ENCODE measurements at places on chromosomes 11 and 22. TPM values are rescaled to one million over a fixed set of nuclear protein-coding genes. Genes with fewer than 3 reads are reported as not detected.

DNA sequence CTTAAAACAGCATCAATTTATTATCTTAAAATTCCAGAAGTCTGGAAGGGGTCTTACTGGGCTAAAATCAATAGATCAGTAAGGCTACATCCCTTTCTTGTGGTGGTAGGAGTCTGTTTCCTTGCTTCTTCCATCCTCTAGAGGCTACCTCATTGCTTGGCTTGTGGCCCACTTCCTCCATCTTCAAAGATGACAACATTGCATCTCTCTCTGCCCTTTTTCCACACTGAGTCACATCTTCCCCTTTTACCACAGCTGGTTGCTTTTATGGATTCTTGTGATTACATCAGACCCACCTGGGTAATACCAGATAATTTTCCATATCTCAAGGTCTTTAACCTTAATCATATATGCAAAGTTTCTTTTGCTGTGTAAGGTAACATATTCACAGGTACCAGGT lies 60.9 kb downstream of the GRIA4 start:
- DNase-seq = no peak

Gene DNAJC4
- 47.0 TPM for total RNA-seq

- DNase-seq = no peak
Measured at GRCh38 chr11:132631989-132632388, 900.3 kb downstream of the OPCML start.

DNA sequence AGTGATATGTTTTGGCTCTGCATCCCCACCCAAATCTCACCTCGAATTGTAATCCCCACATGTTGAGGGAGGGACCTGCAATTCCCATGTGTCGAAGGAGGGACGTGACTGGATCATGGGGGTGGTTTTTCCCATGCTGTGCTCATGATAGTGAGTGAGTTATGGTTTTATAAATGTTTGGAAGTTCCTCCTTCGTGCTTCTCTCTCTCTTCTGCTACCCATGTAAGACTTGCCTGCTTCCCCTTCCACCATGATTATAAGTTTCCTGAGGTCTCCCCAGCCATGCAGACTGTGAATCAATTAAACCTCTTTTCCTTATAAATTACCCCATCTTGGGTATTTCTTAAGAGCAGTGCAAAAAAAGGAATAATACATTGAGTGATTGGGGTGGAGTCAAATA lies 7.3 kb upstream of the CEP295 start:
- DNase-seq = no peak

- DNase-seq = no peak
Measured at GRCh38 chr11:60625262-60625661, 74.2 kb upstream of the MS4A8 start.

Gene KCNJ11
- total RNA-seq = 1.00 TPM

DNA sequence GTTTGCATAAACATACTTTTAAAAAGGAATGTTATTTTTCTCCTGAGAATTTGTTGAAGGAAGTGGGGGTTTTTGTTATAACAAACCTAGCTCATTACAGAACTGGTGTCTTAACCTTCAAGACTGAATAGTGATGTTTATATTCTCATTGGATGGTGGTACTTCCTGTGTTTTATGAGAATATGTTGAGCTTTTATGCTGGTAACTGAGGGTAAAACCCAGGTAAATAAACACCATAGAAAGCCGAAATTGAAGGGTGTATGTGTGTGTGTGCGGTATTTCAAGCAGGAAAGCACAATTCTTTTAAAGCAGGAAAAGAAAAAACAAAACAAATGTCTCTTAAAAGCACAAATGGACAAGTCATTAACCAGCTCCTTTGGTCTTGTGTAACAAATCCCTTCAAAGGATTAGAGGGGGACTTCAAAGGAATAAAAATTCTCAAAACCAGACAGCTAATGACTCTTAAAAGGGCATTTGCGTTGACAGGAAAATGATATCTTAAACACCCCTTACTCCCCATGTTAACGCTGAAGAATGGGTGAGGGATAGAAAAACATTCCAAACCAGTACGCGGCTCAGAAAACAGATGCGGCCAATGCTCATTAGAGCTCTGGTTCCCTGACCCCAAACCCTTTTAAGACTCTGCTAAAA lies 23.8 kb downstream of the LMO2 start:
- no peak for DNase-seq

- DNase-seq = no peak
Measured at GRCh38 chr11:7671347-7672215, 1.7 kb downstream of the CYB5R2 start.

- DNase-seq = peak; percentile 57
Measured at GRCh38 chr11:113474362-113475159, 637 bp downstream of the DRD2 start.

Gene OR52M1
- total RNA-seq = not detected

DNA sequence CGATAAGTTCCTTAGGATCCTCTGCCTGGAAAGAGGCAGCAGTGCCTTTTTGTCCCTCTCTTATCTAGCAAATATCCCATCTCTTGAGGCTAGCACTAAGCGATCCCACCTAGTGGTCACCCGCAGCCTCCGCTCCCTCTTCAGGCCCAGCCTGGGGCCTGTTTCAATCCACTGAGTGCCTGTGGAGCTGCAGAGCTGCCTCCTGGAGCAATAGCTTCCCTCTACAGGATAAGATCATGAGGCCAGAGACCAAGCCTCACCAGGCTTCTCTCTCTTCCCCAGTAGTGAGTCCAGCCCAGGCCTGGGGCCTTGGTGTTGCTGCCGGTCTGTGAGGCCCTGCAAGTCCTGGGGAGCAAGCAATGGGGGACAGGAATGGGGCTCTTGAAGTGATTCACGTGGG lies 65.8 kb downstream of the SLC22A12 start:
- no peak for DNase-seq

Gene KCNK7
- total RNA-seq = 11.2 TPM

All from natural killer cell (primary cell).